ENCODE measurements at places on chromosomes 4 and X. TPM values are rescaled to one million over a fixed set of nuclear protein-coding genes. Genes with fewer than 3 reads are reported as not detected.

WAS gene
- under 0.01 TPM for total RNA-seq

- no peak for DNase-seq
Observed at GRCh38 chr4:16240300-16240699, 14.0 kb upstream of the TAPT1 start.

PFKFB1 gene
- under 0.01 TPM for total RNA-seq

SYNPO2 gene
- 0.20 TPM for total RNA-seq

AMELX gene
- total RNA-seq, result not detected

CFAP99 gene
- total RNA-seq, result not detected

EDA2R gene
- total RNA-seq, result 0.60 TPM

RBMX gene
- total RNA-seq, result 124 TPM

RNF150 gene
- total RNA-seq, result under 0.01 TPM

DNA sequence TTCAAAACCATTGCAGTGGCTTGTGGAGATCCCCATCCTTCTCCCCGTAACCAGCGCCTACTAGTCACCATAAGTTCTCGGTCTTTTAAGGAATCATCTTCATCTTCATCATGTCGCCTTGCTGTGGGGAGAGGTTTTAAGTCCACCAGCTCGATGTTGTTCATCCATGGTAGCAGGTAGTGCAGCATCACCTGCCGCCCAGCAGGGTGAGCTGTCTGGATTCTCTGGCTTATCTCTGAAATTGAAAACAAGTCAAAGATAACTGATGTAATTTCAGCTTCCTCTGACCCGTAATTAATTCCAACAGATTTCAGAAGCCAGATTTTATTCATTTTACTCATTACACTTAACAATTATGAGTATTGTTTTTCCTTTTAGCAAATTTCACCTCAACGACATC is 67.4 kb downstream of the ZAR1 start:
- DNase-seq, result peak; percentile 28

BANK1 gene
- total RNA-seq, result not detected

SLC9B1 gene
- 0.40 TPM for total RNA-seq

XK gene
- not detected for total RNA-seq

IBSP gene
- total RNA-seq, result not detected

- DNase-seq, result peak; percentile 66
Observed at GRCh38 chr4:26206339-26206738, 114.5 kb upstream of the RBPJ start.

NKX6-1 gene
- total RNA-seq, result not detected

DNA sequence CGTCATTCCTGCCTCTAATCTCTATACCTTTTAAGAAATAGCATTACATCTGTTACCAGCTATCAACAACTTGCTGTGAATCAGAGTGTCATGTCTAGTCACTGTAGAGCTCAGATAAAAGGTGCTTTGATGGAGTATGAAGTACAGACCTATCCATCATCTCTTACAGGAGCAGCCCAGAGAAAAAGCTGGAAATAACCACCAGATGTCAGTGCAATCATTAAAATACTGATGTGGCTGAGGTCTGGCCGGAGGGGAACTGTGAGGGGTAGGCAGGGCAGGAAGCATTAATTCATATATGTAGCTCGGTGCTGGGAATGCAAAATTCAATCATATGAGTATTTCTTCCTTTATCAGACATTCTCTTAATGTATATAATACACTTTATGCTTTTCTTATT is 100.6 kb downstream of the AKAP4 start:
- DNase-seq, result peak; percentile 56

STBD1 gene
- 0.40 TPM for total RNA-seq

DNA sequence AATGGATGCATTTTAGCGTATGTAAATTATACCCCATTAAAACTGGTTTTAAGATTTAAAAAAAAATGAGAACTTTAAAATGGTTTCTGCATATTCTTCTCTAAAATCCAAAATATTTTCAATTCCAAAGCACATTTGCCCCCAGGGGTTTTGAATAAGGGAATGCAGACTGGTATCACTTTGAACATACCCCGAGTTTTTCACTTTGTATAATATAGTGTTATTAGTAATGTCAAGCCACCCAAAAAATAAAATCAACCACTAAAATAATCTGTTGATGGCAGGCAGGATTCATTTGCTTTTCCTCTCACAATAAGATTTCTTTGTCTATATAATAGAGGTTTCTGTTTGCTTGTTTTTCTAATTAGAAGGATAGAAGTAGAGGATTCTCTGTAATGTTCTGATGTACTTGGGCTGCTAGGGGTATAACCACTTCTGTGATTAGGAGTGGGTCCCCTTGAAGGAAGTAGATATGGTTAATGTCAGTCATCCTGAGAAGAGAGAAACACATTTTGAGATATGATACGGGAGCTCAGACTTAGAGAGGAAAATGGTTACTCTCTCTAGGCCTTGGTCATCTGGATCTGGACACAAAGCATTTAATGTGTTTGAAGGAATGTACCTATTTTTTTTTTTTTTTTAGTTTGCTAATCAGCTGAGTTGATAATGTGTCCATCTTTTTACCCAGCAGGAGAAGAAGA is 9.3 kb upstream of the LIN54 start:
- no peak for DNase-seq

DNA sequence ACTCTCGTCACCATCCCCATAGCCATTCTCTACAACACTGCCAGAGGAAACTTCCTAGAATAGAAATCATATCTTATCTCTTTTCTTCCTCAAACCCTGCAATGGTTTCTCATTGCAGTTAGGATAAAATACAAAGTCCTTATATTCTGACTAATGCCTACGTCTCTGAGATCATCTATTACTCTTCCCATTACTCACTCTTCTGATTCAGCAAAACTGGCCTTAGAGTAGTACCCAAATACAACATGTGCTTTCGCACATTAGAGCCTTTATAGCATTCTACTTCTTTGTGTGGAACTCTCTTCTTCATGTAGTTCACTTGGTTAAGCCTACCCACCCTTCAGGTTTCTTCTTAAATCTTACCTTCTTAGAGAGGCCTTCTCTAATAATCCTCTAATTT is 28.0 kb downstream of the LHFPL1 start:
- DNase-seq, result no peak

DNA sequence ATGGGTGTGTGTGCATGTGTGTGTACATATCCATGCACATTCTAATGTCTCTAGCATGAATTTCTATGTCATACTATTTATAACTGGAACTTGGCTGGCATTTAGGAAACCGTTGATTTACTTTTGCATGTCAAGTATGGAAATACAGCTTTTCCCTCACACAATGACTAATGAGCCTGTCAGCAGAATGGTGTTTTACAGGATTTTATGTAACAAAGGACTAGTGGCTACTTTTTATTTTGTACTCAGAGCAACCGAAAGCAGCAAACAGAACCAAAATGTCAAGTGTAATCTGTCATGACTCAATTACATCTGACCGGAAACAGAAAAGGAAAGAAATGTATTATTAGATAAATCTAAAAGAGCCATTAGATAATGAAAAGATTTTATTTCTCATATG is 1911.5 kb upstream of the AGA start:
- no peak for DNase-seq

DNA sequence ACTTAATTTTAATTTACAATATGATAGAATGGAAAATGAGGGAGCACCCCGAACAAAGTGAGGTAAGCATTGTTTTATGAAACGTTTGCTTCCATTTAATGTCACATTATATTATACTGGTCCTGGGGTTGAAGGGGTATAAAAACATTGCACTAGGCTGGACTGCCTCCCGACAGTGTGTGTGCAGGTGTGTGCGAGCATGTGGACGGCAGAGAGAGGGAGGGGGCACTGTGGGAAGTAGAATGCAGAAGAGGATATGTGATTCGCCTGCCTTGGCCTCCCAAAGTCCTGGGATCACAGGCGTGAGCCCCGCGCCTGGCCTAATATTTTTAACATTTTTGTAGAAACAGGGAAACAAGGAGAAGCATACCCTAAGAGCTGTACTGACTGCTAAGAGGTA is 36.0 kb downstream of the IRF2 start:
- DNase-seq, result no peak

F8A2 gene
- total RNA-seq, result not detected

DNA sequence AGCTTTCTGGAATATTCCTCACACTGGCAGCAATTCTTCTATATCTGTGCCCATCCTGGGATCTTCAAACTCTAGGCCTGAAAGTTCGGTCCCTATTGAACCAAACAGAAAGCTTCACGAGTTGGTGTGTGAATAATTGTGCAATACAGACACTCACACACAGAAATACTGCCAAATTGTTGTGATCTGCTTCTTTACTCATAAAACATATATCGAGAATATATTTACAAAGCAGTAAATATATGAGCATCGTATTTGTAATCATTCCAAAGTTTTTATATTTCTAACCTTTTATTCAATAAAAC is 56.6 kb upstream of the BEX4 start:
- DNase-seq, result no peak

XAGE1A gene
- total RNA-seq, result not detected

GRCh38 chr4:108060686-108061321 is 71.1 kb downstream of the HADH start:
- no peak for DNase-seq

DNA sequence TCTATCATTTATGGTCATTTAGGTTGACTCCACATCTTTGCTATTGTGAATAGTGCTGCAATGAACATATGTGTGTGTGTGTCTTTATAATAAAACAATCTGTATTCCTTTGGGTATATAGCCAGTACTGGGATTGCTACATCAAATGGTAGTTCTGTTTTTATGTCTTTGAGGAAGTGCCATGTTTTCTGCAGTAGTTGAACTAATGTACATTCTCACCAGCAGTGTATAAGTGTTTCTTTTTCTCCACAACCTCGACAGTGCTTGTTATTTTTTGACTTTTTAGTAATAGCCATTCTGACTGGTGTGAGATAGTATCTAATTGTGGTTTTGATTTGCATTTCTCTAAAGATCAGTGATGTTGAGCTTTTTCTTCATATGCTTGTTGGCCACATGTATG is 80.5 kb downstream of the ARHGAP6 start:
- no peak for DNase-seq

- no peak for DNase-seq
Observed at GRCh38 chr4:13093170-13093569, 391.0 kb downstream of the RAB28 start.

SPRY1 gene
- total RNA-seq, result 18.3 TPM

NLRP2B gene
- total RNA-seq, result under 0.01 TPM

GRCh38 chr4:55793479-55793878 is 26.1 kb upstream of the EXOC1L start:
- no peak for DNase-seq

NUP62CL gene
- total RNA-seq, result not detected

DNA sequence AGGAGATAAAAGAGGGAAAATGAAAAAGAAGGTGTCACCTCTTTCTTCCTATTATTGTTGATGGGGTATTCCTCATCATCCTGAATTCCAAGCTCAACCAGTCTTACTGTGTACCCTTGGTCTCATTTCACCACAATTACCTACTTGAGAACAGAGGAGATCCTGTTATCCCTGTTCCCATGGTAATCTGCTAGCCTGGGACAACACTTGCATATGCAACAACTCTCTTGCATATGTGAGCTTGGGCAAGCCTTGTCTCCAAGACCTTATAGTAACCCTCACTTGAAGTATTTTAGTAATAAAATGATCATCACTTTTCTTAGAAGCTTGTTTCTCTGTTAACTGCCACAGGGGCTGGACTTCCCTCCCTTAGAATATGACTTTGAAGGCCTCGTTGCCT is 253.7 kb downstream of the NAP1L3 start:
- DNase-seq, result no peak

- peak; percentile 51 for DNase-seq
Observed at GRCh38 chr4:56979421-56980072, 851 bp downstream of the POLR2B start.

RNF212 gene
- total RNA-seq, result 0.22 TPM

- no peak for DNase-seq
Observed at GRCh38 chr4:90186229-90186628, 59.0 kb downstream of the CCSER1 start.

GRCh38 chr4:77310931-77311330 is 153.9 kb downstream of the CCNG2 start:
- no peak for DNase-seq

CHIC2 gene
- 48.2 TPM for total RNA-seq

RBMXL3 gene
- total RNA-seq, result not detected

SPANXA1 gene
- not detected for total RNA-seq

- no peak for DNase-seq
Observed at GRCh38 chrX:110472265-110472664, 113.6 kb downstream of the RTL9 start.

GRCh38 chr4:4627111-4627510 is 85.3 kb upstream of the STX18 start:
- DNase-seq, result no peak

CLIC2 gene
- total RNA-seq, result 8.9 TPM

UGT2A1 gene
- total RNA-seq, result not detected

TKTL2 gene
- not detected for total RNA-seq

DNA sequence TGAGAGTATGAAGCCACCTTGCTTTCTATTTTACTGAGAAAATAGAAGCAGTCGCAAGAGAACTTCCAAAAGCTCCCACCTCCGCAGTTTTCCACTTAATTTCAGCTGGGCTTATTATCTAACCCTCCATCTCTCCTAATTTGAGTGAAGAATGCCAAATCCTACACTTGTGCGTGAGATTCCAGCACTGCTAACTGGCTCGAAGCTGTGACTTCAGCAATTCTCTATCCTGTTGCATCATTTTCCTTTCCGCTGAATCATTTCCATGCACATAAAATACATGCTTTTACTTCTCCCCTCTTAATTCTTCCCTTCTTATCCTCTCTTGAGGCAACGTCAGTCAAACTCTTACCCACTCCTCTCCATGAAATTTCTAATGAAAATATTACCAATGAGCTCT is 189.5 kb downstream of the GASK1B start:
- peak; percentile 57 for DNase-seq
